Cardiac fibroblast (primary cell): ENCODE measurements at places on chromosomes 2 and 18.
A peak's percentile ranks its signal among the peaks of the same experiment; 100 is the strongest.

DNA sequence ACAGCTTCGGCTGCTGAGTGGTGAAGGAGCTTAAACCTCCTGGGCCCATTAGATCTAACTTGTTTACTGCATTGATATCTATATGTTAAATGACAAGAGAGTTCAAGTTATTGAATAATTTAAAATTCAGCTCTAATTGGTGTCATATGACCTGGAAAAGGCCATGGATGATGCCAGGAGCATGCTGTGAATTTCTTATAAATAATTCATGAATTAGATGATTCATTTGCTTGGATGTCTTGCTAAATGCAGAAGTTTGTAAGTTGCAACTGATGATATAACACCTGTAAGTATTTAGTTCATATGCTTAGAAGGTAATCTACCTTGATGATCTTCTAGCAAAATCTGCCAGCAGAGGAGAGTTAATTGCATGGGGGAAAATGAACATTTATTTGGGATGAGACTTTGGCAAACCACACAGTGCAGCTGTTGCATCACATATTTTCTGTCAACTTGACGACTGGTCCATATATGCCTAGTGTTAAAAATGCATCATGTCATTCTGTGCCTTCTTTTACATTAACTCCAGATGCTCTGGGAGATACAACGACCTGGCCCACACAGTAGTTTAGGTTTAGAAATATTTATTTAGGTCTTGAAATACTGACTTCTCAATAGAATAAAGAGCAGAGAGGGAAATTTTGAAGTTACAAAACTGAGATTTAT, 226.3 kb downstream of the KIAA1328 start:
- DNase-seq, result no peak

GRCh38 chr2:37388074-37388473, 43.6 kb downstream of the QPCT start:
- peak; percentile 98 for DNase-seq

GRCh38 chr2:121142452-121142851, 142.6 kb downstream of the TFCP2L1 start:
- DNase-seq, result no peak

GRCh38 chr2:7242189-7242867, 325.1 kb downstream of the RNF144A start:
- DNase-seq, result no peak

DNA sequence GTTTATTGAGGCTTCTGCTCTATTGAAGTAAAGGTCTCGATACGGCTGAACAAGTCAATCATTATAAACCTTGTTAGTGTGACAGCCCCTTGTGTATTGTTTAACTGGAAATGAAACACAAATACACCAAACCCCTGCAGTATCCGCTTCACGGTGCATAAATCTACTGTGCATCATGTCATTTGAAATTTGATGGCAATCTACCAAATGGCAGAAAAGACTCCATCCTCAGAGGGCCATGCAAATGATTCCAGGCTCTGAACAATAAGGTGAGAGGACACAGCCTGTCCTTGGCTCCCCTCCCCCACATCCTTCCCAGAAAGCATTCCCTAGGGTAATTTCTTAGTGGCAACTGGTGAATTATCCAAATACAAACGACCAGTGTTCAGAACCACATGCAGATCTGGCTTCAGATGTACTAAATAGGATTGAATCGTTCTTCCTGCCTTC, 80.6 kb downstream of the ADCYAP1 start:
- no peak for DNase-seq
